WTC11 (cell line): ENCODE measurements at places on chromosomes 1 and 21. TPM values are rescaled to one million over a fixed set of nuclear protein-coding genes. Genes with fewer than 3 reads are reported as not detected.

GRCh38 chr1:66137235-66137634, 344.5 kb downstream of the PDE4B start:
- no peak for DNase-seq

GRCh38 chr21:19320291-19320690, 916.7 kb upstream of the TMPRSS15 start:
- DNase-seq = no peak

- DNase-seq = no peak
Observed at GRCh38 chr1:12204140-12204539, 25.7 kb upstream of the VPS13D start.

LY9 gene
- total RNA-seq = 0.18 TPM in 1 of 3 replicates, not detected in the others

GRCh38 chr21:34974162-34974981, 74.7 kb downstream of the RUNX1 start:
- DNase-seq = no peak

OR2L13 gene
- not detected in 3 replicates for total RNA-seq

DNA sequence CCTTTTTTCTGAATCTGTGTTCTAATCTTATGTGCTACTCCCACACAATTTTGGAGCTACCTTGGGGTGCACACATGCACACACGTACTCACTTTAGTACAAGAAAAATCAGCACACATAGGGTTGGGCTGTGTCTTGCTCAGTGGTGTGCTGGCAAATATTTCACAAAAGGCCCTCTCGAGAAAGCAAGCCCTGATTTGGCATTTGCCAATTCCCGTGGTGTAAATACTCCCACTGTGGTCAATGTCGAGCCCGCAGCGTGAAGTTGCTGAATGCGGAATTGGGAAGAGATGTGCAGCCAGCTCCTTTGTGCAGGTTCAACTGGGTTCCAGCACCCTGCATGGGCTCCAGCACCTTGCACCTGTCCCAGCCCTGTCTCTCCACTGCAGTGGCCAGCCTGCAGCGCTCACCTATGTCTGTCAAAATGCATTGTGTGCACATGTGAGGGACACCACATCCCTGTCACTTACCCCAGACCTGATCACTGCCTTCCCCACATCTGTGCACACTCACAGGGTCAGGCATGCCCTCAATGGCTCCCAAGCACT, 78.4 kb upstream of the WNT4 start:
- no peak for DNase-seq

OR2L3 gene
- total RNA-seq = not detected in 3 replicates

SELL gene
- 0.26 to 0.85 TPM (median 0.41 TPM) in 3 replicates for total RNA-seq

HEYL gene
- 2.3 to 3.6 TPM (median 3.2 TPM) in 3 replicates for total RNA-seq

HHAT gene
- total RNA-seq = 0.39 to 0.69 TPM (median 0.66 TPM) in 3 replicates

- no peak for DNase-seq
Observed at GRCh38 chr1:236143104-236143948, 987 bp downstream of the GPR137B start.

ATF3 gene
- total RNA-seq = 12.5 to 19.4 TPM (median 14.6 TPM) in 3 replicates

DNA sequence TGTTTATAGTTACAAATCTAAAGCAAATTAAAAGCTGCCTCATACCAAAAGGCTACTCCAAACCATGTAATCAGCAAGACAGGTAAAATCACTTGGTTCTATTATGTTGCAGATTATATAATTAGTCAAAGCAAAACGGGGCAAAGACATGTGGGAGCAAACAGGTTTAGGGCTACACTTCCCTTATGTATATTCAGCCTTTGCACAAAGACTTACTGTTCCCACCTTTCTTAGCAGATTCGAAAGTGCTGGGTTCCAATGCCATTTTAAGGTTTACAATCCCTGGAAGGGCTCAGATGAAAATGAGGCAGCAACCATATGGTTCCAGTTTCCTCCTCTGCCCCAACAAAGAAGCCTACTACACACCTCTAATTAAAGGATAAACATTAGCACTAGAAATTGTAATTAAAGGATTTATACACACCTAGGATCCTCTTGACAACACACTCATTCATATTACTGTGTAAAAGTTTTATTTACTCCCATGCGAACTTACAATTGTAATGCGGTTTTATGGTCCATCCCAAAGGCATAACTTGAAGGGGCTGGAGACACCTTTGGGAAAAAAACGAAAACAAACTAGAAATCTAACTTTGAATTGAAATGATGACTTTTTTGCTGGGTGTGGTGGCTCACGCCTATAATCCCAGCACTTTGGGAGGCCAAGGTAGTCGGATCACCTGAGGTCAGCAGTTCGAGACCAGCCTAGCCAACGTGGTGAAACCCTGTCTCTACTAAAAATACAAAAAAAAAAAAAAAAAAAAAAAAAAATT, 117.3 kb upstream of the PKN2 start:
- DNase-seq = no peak

GRCh38 chr21:18023157-18023556, 204.0 kb upstream of the C21orf91 start:
- DNase-seq = peak; percentile 27

CLIC6 gene
- 1.8 to 3.8 TPM (median 3.7 TPM) in 3 replicates for total RNA-seq
